ENCODE measurements at places on chromosomes 4 and X.

DNA sequence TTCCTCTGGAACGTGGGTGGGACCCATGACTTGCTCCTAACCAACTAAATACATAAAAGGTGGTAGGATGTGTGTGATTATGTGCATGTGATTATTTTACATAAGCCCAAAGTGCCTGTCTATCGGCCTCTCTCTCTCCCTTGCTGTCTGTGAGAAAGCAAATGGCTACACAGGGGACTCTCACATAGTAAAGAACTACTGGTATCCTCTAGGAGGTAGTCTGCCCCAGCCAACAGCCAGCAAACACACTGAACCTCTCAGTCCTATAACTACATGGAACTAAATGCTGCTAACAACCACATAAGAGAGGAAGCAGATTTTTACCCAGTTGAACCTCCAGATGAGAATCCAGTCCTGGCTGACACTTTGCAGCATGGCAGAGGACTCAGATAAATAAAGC is 1249.4 kb downstream of the ADGRL3 start:
- no peak for DNase-seq

DNA sequence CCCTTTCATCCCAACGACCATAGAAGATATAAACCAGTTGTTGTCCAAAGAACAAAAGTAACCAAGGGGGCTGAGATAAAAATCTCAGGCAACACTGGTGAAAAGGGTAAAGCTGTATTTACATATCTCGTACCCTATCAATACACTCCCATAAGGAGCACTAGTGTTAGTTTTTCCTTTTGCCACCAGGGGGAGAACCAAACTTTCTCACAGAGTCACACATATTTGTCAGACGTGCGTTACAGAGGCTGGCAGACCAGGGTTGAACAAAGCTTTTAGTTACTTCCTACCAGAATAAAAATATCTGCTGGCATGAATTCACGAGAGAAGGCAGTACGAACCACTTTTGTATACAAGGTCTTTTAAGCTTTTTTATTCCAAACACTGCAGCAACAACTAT is 88.3 kb downstream of the AMELX start:
- peak; percentile 11 for DNase-seq

- DNase-seq: no peak
Measured at GRCh38 chr4:150321113-150321512, 242.9 kb downstream of the DCLK2 start.

GRCh38 chrX:9316096-9316495 is 148.8 kb upstream of the TBL1X start:
- DNase-seq: no peak

DNA sequence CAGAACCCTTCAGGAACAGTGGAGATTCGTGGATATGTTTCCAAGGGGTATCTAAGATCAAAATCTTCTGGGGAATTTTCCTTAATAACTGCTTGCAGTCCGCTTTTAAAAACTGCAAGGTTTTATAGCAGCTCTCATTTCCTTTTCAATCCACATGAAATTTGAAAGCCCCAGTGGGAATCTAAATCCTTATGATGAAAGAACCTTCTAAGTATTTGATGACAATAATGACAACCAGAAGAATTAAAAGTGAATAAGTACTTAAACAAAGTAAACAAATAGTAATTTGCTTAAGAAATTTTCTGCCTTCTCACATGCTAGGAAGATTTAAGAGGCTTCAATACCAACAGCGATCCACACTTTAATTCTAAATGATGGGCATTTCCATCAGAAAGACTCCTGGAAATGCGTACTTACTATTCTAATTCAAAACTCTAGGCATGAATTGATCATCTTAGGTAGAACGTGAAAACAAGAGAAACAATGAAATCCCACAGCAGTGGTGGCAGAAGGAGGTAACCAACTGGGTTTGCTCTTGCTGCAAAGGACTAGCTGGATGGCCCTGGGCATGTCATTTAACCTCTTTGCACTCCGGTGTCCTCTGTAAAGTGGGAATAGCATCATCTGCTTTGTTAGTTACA is 37.6 kb upstream of the S100G start:
- no peak for DNase-seq

DNA sequence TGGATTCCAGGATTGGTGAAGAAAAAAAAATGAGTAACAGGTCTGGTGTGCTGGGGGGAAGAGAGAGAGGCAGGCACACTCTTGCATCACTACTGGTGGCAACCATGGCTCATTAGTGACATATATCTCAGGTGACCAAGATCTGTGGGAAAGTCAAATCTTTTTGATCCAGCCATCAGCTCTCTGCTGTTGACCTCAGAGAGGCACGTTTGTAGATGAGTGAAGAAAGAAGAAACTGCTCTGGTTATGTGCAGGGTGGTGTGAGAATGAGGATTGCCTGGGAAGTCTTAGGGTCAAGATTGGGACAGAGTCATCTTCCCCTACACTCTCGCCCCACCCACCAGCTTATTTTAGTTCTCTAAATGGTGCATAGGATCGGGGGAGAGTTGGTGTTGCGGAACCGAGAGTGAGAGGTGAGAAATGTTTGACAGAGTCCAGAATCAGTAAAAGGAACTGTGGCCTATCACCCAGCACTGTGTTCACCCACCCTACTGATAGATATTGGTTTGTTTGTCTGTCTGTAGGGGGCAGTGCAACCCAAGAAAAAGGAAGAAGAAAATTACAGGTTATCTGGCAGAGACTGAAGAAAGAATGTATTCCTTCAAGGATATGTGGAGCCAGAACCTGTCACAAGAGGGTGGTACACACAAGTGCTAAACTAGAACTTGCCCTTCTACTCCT is 21.9 kb downstream of the ARMCX6 start:
- no peak for DNase-seq

- no peak for DNase-seq
Measured at GRCh38 chr4:42150653-42151567, 1.5 kb downstream of the BEND4 start.

DNA sequence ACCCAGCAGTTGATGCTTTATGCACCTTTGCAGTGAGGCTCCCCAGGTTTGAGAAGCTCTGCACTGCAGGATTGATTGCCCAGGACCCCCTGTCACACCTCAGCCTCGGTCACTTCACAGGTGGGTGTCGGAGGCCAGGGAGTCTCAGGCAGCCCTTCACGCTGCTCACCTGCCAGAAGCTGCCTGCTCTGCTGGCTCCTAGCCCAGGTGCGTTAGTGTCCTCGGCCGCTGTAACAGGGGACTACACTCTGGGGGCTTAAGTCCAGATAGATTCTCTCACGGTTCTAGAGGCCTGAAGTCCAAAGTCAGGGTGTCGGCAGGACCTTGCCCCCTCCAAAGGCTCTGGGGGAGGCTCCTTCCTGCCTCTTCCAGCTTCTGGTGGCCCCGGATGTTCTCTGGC is 79.9 kb downstream of the CPZ start:
- no peak for DNase-seq

- DNase-seq: no peak
Measured at GRCh38 chrX:151031391-151031975, 48.3 kb downstream of the HMGB3 start.
